ENCODE measurements at places on chromosomes 4 and X. TPM values are rescaled to one million over a fixed set of nuclear protein-coding genes. Genes with fewer than 3 reads are reported as not detected.

DNA sequence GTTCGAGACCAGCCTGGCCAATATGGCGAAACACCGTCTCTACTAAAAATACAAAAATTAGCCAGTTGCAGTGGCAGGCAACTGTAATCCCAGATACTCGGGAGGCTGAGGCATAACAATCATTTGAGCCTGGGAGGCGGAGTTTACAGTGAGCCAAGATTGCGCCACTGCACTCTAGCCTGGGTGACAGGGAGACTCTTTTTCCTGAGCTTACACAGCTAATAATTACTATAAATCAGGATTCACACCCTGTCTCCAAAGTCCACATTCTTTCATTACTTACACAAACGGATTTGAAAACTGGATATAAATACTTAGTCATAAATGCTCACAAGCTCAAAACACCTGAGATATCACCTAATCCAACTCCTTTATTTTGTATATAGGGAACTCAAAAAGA lies 151.6 kb downstream of the LRBA start:
- DNase-seq = no peak

DNA sequence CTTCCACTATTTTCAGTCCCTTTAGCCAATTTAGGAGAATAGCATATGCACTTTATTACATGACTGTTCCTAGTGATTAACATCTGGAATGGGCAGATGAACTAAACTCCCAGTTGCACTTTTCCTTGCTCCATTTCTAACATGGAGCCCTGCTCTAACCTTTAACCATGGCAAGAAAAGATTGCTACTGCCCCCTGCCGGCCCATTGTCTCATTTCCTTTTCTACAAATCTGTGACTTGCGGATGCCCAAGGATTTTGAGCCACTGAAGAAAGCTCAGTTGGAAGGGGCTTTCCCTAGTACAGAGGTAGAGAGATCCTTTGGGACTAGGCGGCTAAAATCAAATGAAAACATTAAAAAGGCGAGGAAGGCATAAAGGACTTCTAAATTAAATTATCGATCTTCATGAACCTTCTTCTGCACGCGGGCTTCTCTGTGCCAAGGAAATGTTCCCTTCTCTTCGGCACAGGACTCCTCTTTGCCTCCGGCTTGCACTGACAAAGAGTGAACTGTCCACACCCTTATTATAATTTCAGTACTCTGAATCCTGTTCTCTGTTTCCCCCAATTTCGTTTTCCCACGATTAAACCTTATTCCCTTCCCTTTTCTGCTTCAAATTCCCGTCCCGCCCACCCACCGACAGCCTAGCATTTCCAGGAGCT lies 577 bp upstream of the GLRA2 start:
- DNase-seq = peak; percentile 89

The HPGD gene
- 256 TPM for total RNA-seq

DNA sequence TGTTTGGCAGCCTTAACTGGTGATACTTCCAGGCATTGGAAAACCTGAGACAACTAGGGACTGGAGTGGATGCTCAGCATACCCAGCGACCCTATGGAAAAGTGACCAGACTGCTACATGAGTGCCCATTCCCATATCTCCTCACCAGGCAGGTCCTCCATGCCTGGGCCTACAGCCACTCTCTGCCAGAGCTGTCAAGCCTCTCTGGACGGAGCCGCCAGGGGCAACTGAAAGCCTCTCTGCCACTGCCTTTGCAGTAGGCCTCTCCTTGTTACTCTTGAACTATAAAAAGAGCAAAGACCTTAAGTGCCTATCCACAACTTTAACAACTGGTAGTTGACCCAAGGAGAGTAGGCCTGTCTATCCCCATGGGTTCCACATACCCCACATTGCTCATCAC lies 20.2 kb upstream of the FAAH2 start:
- DNase-seq = no peak

- DNase-seq = no peak
Measured at GRCh38 chr4:81218206-81218605, 3.2 kb upstream of the PRKG2 start.

DNA sequence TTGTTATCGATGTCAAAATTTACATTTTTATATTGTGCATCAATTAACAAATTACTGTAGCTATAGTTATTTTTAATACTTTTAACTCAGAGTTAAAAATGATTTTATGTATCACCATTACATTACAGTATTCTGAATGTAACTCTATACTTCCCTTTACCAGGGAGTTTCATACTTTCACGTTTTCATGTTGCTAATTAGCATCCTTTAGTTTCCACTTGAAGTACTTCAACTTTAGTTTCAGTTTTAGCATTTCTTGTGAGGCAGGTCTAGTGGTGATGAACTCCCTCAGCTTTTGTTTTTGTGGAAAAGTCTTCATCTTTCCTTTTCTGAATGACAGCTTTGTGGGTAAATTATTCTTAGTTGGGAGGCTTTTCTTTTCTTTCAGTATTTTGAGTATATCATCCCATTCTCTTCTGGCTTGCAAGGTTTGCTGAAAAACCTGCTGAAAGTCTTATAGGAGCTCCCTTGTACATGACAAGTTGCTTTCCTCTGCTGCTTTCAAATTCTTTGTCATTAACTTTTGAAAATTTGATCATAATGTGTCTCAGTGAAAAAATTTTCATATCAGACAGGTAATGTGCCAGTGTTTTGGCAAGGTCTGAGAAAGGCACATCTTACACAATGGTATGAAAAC lies 9.8 kb upstream of the CISD2 start:
- DNase-seq = no peak

- DNase-seq = no peak
Measured at GRCh38 chrX:30248854-30249253, 1.9 kb downstream of the MAGEB1 start.

DNA sequence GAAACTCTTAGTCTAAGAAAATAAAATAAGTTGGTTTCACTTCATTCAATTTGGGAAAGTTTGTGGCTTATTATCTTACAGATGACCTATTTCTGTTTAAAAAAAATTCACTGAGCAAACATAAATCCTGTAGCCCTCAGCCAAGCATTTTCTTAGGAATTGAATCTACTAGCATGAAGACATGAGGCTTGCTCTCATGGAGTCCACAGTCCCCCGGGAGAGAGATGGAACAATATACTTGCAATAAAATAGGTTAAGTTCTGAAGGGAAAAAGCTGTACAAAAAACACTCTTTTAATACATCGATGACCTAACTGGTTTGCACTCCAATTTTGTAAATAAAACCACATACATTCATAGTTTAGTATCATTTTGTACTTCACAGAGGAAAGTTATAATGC lies 642.6 kb upstream of the FAM241A start:
- no peak for DNase-seq

DNA sequence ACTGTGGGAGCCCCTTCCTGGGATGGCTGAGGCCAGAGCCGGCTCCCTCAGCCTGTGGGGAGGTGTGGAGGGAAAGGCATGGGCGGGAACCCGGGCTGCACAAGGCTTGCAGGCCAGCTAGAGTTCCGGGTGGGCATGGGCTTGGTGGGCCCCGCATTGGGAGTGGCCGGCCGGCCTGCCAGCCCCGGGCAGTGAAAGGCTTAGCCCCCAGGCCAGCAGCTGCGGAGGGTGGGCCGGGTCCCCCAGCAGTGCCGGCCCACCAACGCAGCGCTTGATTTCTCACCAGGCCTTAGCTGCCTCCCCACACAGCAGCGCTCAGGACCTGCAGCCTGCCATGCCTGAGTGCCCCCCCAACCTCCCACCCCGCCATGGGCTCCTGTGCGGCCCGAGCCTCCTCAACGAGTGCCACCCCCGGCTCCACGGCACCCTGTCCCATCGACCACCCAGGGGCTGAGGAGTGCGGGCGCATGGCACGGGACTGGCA lies 78.0 kb downstream of the COX7B2 start:
- no peak for DNase-seq

- no peak for DNase-seq
Measured at GRCh38 chrX:150663073-150663472, 30.1 kb upstream of the MTMR1 start.

- DNase-seq = no peak
Measured at GRCh38 chr4:80153874-80154544, 43.3 kb upstream of the PRDM8 start.

DNA sequence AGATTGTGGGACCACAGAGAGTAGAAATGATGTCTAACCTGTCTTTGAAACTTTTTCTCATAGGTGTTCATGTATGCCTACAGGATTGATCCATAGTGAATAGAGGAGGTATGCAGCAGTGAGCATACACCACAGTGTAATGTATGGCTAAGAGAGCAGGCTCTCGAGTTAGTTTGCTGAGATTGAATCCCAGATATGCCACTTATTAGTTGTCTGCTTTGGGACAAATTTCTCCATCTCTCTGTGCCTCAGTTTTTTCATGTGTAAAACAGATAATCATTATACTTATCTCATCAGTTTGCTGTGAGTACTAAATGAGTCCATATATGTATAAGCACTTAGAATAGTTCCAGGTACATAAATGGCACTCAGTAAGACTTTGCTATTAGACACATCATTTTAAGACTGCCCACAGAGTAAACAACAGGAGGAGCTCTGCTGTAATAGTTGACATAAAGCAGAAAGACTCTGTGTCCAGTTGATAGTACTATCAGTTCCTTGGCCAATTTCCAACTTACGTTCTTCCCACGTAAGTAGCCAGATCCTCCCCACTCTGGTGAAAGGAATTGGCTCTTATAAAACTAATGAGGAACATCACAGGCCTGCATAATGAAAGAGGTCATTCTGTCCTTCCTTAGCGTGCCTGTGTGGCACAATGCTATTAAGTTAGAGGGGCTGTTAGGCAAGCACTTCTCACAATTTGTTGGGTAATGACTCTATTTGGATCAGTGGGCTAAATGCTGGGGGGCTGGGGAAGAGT lies 20.7 kb upstream of the RNF150 start:
- DNase-seq = no peak

- DNase-seq = no peak
Measured at GRCh38 chr4:36254371-36254770, 10.1 kb upstream of the ARAP2 start.

GRCh38 chrX:152943826-152944225 lies 46.0 kb downstream of the ZNF185 start:
- DNase-seq = no peak

GRCh38 chr4:144985531-144985930 lies 112.5 kb downstream of the ANAPC10 start:
- DNase-seq = no peak

GRCh38 chrX:110175146-110175545 lies 142.7 kb downstream of the AMMECR1 start:
- no peak for DNase-seq

The SMARCA1 gene
- 6.0 TPM for total RNA-seq

The BEX5 gene
- total RNA-seq = 2.9 TPM

DNA sequence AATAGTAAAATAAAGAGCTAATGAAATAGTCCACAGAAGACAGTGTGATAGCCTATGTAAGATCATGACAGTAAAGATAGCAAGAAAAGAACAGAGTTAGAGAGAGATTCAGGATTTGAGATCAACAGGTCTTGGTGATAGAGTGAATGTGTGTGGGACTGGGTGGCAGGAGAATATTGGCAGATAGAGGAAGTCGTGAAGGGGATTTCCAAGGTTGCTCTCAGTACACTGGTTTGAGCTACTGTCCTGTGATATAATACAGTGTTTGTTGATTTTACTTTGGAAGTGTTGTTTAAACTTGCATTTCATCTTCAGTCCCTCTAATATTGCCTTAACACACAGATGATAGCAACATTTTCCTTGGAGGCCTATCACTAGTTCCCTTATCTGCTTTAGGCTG lies 44.1 kb downstream of the DTHD1 start:
- DNase-seq = peak; percentile 13

The NOX1 gene
- total RNA-seq = 109 TPM

The LINC00632 gene
- total RNA-seq = 27.2 TPM

DNA sequence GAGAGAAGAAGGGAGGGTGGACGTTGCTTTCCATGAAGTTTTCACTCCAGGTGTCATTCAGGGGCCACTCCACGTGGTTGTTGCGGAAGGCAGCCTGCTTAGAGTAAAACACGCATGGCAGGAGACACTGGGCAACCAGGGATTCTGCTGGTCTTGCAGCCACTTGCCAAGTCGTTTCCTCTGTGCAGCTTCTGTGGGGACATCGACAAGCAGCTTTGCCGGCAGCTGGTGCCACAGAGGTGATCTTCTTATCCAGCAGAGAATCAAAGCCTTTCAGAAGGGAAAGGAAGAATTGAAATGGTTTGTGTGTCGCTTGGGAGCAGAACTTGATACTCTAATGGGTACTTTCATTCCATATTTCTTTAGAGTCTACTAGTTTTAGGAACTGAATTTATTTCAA lies 867.1 kb upstream of the TENM3 start:
- DNase-seq = no peak

- DNase-seq = no peak
Measured at GRCh38 chr4:81914623-81915022, 442.9 kb upstream of the RASGEF1B start.

All from mucosa of descending colon (tissue), 3 donors.